T47D (cell line): ENCODE measurements at places on chromosomes 5 and 9.
A peak's percentile ranks its signal among the peaks of the same experiment; 100 is the strongest.

- no peak for DNase-seq
These were observed 96.5 kb downstream of the GADD45G start for GRCh38 chr9:89701221-89701798.

- DNase-seq, result no peak
These were observed 185.0 kb downstream of the GLIS3 start for GRCh38 chr9:4114569-4115505.

GRCh38 chr5:36481454-36482120 is 124.8 kb upstream of the SLC1A3 start:
- no peak for DNase-seq

DNA sequence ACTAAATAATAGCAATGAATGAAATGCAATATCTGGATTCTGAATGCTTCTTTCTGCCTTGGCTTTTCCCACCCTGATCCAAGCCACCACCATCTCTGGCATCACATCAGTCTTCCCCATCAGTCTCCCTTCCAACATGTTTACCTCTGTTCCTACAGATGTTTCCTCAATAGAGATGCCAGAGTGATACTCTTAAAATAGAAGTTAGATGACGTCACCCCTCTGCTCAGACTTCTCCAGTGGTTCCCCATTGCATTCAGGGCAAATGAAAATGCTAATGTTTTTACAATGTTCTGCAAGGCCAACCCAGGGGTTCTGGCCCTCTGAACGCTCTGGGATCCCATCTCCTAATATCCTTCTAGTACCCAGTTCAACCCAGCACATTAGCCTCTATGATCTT is 305.8 kb downstream of the TRIM32 start:
- DNase-seq, result no peak

GRCh38 chr5:3517348-3517747 is 78.3 kb upstream of the IRX1 start:
- no peak for DNase-seq

DNA sequence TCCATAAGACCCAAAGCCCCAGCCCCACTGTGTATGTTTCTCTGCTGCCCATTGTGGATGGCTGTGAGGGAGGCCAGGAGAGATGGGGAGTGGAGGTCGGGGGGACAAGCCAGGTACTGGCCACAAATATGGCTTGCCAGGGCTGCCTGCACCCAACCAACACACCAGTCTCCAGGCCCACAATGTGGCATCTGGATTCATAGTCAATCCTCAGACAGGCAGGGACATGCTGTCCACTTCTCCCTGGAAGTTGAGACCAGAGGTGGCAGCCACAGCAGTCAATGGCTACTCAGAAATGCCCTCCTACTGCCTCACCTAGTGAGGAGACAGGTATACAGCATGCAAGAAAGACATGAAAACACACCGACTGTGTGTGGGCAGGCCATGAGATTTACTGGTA is 61.2 kb upstream of the SLC25A51 start:
- DNase-seq, result no peak

DNA sequence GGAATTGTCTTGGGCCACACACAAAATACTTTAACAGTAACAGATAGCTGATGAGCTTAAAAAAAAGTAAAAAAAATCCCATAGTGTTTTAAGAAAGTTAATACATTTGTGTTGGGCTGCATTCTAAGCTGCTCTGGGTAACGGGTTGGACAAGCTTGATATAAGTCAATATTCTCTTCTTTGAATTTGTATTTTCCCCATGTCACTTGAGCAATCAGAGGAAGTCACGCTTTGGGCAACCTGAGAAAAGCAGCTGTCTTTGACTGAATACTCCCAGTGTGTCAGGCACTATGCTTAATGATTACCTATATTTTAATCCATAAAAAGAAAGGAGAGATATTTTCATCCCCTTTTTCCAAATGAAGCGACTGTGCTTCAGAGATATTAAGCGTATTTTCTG is 84.9 kb downstream of the ATP10B start:
- no peak for DNase-seq

GRCh38 chr5:91302305-91302704 is 80.8 kb downstream of the ARRDC3 start:
- no peak for DNase-seq

DNA sequence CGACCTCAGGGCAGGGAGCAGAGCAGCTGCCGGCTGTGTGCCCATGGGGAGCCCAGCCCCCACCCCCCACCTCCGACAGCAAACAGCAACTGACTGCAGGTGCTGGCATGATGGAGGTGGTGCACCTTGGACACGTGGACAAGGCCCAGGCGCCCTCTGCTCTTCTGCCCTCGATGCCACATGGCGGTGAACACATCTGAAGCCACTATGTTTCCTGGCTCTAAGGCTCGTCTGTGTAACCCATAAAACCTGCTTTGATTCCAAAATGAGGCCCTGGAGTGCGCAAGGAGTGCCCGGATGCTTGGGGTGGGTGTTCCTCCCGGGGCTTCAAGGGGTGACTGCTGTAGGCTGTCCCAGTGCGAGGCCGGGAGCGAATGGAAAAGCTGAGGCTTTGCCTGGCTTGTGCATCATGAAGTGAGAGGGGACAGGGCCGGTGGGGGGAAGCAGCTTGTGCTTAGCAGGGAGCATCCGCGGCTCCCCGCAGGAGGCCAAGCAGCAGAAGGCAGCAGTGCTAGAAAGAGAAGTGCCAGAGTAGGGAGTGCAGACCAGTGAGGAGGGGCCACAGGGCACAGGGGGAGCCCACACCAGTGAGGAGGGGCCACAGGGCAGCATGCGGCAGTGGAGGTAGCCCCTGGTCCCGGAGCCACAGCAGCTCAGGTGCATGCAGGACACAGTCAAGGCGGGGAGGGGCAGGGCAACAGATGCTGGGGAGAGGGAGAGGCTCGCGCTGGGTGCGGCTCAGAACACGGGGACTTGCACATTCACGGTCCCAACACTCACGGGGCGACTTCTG is 30.0 kb downstream of the NKD2 start:
- no peak for DNase-seq

DNA sequence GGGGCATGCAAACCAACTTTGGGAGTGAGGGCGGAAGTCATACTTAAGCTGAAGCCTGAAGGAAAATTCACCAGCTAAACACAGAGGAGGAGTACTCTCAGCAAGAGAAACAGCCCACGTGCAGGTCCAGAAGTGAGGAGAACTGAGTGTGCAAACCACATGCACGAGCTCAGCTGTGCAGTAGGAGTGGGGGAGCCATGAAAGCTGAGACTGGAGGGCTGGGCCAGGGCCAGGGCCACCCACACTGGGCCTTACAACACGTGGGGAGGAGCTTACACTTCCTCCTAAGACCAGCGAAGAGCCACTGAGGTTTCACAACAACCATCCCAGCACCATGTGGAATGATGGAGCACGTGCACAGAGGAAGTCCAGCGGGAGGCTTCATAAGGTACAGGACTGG is 9.3 kb upstream of the WWC1 start:
- peak; percentile 86 for DNase-seq

GRCh38 chr9:130473566-130473965 is 28.8 kb downstream of the ASS1 start:
- DNase-seq, result no peak

DNA sequence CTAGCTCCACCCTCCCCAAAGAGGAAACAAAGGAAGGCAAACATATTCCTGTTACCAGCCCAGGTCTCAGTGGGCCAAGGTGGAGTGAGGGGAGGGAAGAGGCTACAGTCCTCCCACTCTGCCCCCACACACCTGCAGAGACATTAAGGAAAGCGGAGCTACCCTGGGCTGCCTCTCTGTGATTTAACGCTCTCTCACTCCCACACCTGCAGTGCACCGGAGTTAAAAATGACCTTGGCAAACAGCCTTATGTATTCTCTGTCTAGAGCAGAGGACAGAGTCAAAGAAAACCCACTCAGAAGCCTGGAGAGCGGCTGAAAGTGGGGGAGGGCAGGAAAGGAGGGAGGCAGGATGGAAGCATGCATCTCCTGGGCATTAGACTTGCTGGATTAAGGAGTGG is 32.7 kb downstream of the KCNIP1 start:
- DNase-seq, result no peak

DNA sequence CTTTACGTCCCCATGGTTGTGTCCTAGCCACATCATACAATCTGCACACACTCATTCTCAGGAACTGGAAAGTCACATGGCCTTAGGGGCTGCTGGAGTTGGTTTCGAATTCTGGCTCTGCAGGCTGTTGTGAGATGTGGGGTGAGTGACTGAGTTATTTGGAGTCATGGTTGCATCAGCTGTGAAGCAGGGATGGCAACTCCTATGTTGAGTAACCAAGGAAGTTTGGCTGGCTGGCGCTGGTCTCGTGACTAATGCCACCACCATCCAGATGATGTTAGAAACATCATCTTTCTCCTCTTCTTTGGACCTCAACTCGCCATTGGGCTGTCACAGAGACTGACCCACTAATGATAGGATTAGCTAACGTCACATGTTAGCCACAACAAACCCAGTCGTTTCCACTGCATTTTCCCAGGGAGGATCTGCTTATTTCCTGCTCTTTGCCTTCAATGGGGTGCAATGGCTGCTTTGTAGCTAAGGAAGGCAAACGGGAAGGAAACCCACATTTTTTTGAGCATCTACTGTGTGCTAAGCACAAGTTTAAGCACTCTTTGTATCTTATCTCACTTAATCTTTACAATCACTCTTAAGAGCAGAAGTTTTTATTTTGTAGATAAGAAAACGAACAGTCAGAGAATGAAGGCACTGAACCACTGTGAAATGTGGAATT is 78.1 kb upstream of the UBTD2 start:
- DNase-seq, result no peak

GRCh38 chr5:677131-678101 is 15.7 kb downstream of the TPPP start:
- no peak for DNase-seq

DNA sequence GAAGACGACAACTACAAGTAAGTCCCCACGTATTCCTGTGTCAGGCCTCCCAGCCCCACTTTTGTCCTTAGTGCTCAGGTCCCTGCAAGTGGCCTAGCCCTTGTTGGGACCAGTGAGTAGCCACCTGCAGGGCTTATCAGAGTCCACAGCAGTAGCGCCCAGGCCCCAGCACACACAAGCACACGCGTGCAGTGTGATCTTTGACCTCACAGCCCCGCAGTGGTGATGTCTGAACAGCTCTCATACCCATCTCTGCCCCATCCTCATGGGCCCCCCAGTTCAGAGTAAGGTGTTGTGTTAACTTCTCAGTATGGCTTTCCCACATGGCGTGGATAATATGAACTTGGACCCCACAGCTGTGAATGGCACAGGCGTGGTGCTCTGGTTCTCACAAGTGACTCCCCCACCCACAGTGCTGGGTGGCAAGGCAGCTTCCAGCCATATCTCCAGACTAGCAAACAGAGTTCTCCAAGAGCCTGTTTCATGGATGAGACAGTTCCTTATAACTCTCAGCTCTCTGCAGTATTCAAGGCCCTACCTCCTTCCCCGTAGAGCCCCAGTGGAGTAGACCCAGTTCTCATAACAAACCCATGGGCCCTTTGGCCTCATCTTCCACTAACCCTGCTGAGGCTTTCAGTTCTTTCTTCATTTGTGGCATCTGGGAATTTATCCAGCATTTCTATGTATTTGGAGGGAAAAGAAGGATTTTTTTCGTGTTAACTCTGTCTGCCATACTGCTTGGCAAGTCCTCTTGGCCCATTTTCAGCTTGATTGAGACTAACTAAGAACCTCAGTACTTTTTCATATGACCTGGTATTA is 46.5 kb upstream of the ANGPTL2 start:
- no peak for DNase-seq

DNA sequence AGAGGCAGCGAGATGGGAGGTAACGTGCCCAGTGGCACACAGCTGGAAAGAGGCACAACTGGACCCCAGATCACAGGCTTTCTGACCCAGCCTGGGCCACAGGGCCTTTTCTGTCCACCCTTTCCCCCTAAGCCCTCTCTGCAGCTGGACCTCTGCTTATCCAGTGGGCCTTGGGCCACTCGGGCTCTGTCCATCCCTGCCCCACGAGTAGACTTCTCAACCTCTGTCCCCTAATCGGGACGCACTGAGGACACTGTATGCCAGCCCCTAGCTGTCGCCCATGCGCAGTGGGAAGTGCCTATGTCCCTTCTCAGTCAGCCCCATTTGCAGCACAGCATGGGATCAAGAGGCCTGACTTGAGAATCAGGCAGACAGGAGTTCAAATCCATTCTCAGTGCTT is 65.6 kb upstream of the NEURL1B start:
- no peak for DNase-seq

DNA sequence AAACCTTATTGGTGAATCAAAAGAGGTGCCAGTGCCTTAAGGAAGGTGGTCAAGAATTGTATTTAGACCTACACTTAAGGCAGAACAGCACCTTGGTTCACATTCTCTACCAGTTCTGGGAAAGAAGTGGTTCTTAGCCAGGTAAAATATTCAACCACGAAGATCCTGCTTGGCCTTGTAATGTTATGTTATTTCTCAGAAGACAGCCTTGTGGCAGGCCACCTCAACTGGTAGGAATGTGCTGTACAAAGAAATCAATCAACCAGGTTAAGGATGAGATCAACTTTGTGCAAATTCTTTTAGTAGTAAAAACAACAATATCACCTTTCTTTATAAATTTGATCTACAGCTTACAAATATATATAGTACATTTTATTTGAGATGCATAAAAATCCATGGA is 246.8 kb downstream of the ARRDC3 start:
- DNase-seq, result peak; percentile 54

GRCh38 chr9:69834056-69834455 is 13.4 kb downstream of the CFAP95 start:
- DNase-seq, result no peak

DNA sequence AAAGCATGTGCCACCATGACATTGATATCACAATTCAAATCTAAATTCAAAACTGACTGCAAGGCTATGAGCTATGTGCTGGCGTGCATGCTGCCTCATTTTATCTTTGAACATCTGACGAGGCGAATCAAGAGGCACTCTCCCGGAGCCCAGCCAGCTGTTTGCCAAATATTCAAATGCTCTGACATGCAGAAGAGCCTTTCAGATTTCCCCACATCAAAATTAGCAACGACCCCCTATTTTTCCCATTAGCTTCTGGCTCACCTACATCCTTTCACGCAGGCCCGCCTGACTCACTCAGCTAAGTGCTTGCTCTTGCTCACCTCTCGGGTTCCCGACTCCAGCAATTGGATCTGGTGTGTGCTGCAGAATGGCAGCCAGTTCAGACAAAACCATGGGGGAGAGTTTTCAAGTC is 159.0 kb downstream of the NR2F1-AS1 start:
- no peak for DNase-seq

GRCh38 chr9:135253305-135254004 is 166.0 kb downstream of the OLFM1 start:
- DNase-seq, result no peak

DNA sequence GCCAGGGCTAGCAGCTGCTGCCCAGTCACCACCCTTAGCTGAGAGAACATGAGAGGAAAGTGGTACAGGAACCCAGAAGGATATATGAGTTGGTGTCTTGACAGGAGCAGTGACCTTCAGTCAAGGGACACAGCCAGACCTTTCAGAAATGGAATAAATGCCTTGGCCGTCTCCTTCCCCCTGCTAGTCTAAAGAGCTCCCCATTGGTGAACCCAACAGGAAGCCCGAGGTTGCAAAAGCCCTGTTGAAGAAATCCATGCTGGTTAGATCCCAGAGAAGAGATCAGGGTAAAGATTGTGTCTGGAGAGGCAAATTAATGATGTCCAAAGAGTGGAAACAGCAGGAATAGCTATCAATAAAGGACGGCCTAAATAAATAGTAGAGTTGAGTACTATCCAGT is 244.5 kb downstream of the NR3C1 start:
- no peak for DNase-seq

GRCh38 chr9:124257070-124257843 is 492 bp upstream of the NEK6 start:
- no peak for DNase-seq

GRCh38 chr5:135266303-135266635 is 132.8 kb downstream of the MACROH2A1 start:
- DNase-seq, result no peak

- DNase-seq, result no peak
These were observed 32.1 kb downstream of the NCS1 start for GRCh38 chr9:130204341-130204740.

- peak; percentile 93 for DNase-seq
These were observed at the start of gene MRPS2 for GRCh38 chr9:135500525-135501260. Gene MRPS2, plus strand, starts transcription at chr9:135500682. Its CDS starts 29 bp downstream, at chr9:135500711.
